Fibroblast of lung (primary cell): ENCODE measurements at places on chromosomes 2 and 18. TPM values are rescaled to one million over a fixed set of nuclear protein-coding genes. Genes with fewer than 3 reads are reported as not detected.

DNA sequence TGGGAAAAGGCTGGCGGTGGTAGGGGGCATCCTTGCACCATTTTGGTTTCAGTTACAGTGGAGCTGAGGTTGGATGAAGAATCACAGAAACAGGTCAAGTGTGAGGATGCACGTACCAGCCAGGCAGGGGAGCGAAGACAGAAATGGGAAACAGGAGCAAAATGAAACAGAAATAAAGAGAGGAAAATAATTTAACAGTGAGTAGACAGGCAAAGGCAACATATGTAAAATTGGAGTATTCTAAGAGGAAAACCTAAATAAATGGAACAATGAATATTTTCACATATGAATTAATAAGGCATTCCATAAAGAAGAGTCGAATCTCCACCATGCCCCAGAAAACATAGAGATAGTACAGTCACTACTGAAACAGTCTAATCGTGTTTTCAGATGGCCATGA is 29.7 kb downstream of the LRRFIP1 start:
- no peak for DNase-seq

GRCh38 chr2:43948370-43948769 is 47.4 kb downstream of the LRPPRC start:
- DNase-seq: no peak

Gene C2orf78
- not detected in 2 replicates for total RNA-seq

- peak; percentile 34 for DNase-seq
Measured at GRCh38 chr18:67549946-67550345, 33.4 kb upstream of the DSEL start.

DNA sequence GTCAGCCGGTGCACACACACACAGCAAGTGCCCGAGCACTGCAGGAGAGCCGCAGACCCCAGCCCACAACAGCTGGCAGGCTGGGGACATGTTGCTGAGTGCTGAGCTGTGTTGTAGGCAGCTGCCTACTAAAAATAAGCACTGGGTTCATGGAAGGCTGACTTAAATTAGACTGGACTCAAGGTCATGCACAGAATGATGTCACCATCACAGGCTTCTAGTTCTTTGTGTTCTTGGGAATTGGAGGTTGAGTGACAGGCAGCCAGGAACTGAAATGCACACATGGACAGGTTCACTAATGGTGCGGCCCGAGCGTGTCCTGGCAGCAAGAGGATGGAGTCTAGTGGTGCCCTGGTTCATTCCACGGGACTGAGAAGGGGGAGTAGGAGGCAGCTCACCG is 71.3 kb downstream of the VWA3B start:
- DNase-seq: no peak
